Suprapubic skin (tissue), 4 donors: ENCODE measurements at places on chromosomes 2 and 18. TPM values are rescaled to one million over a fixed set of nuclear protein-coding genes. Genes with fewer than 3 reads are reported as not detected.

Gene SOX11
- total RNA-seq: 0.05 TPM

Gene MAP3K2
- 29.4 TPM for total RNA-seq

Gene MGAT4A
- 10.1 TPM for total RNA-seq

Gene LGALSL
- total RNA-seq: 129 TPM

Gene CRYGB
- total RNA-seq: not detected

Gene SEMA4C
- total RNA-seq: 28.2 TPM

Gene DPP4
- total RNA-seq: 4.1 TPM

Gene ABCB11
- 0.21 TPM for total RNA-seq

Gene TUBA3E
- not detected for total RNA-seq

Gene MYCN
- 0.57 TPM for total RNA-seq

Gene SLC4A5
- total RNA-seq: 4.1 TPM

Gene SIX2
- 1.2 TPM for total RNA-seq
